Right ventricle myocardium inferior (tissue), 1 donor: ENCODE measurements at places on chromosomes 7 and 10. TPM values are rescaled to one million over a fixed set of nuclear protein-coding genes. Genes with fewer than 3 reads are reported as not detected.

The EZH2 gene
- total RNA-seq, result 1.2 TPM

The GRM8 gene
- total RNA-seq, result 0.22 TPM

The IMMP2L gene
- 14.3 TPM for total RNA-seq

The SHTN1 gene
- total RNA-seq, result 3.7 TPM

The PTPRE gene
- total RNA-seq, result 17.4 TPM
